PC-3 (cell line): ENCODE measurements at places on chromosomes 12 and 14.

GRCh38 chr12:128644664-128645296, 179.0 kb downstream of the SLC15A4 start:
- DNase-seq, result peak; percentile 45

- DNase-seq, result no peak
Observed at GRCh38 chr14:52545584-52546317, 6.6 kb downstream of the TXNDC16 start.

DNA sequence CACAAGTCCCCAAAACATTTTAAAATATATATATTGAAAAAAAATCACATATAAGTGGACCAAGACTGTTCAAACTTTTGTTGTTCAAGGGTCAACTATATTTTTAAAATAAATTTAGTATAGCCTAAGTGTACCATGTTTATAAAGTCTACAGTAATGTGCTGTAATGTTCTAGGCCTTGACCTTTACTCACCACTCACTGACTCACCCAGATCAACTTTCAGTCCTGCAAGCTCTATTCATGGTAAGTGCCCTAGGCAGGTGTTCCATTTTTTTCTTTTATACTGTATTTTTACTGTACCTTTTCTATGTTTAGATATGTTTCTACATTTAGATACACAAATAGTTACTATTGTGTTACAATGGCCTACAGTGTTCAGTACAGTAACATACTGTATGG, 23.4 kb upstream of the TMTC1 start:
- peak; percentile 84 for DNase-seq

DNA sequence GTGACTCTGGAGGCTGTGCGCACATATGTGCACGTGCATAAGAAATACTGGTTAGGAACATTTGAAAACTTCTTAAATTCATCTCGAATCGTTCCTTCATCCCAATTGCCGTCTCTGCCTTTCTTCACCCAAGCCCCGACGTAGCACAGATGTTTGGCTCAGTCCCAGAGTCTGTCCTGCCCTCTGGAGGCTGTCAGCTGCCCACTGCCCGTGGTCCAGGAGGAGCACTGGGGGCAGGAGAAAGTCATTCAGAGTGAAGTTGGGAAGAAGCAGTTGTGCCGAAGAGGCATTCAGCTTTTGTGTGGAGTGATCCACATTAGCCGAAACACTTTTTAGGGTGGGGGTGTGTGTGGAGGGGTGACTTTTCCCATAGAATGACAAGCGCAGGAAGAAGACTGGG, 124.9 kb downstream of the TSPAN9 start:
- no peak for DNase-seq

GRCh38 chr14:102262929-102263462, 42.0 kb downstream of the MOK start:
- peak; percentile 96 for DNase-seq

- peak; percentile 35 for DNase-seq
Observed at GRCh38 chr12:103586132-103586531, 941 bp upstream of the STAB2 start.

- DNase-seq, result peak; percentile 41
Observed at GRCh38 chr12:83389237-83389996, 702.7 kb downstream of the TMTC2 start.

DNA sequence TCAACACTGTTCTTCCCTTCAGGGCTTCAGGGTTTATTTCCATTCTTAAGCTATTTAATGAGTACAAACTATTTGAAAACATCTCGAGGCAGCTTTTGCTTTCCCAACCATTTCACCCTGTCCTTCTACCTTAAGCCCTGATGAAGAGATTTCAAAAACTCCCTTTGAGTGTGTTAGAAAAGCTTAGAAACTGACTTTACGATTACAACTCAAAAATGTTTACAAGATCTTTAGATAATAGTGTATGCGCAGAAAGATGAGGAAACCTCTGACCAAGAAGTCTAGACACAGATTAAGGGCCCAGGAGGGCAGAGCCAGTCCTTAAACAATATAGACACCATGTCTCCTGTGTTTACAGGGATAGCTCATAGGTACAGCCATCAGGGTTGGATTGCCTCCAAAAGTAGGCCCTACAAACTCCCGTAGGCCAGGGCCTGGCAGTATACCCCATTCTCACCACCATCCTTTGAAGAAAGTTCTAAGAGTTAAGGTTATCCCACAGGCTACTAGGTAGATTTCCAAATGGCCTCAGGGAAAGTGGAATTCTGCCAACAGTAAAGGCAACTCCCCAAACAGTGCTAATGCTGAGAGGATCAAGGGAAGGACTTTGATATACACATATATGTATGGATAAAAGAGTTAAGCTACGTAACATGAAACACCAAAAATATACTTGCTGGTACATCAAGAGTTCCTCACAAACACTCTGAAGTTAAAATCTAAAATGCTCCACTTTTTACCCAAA, 11.4 kb upstream of the SOS2 start:
- peak; percentile 42 for DNase-seq

DNA sequence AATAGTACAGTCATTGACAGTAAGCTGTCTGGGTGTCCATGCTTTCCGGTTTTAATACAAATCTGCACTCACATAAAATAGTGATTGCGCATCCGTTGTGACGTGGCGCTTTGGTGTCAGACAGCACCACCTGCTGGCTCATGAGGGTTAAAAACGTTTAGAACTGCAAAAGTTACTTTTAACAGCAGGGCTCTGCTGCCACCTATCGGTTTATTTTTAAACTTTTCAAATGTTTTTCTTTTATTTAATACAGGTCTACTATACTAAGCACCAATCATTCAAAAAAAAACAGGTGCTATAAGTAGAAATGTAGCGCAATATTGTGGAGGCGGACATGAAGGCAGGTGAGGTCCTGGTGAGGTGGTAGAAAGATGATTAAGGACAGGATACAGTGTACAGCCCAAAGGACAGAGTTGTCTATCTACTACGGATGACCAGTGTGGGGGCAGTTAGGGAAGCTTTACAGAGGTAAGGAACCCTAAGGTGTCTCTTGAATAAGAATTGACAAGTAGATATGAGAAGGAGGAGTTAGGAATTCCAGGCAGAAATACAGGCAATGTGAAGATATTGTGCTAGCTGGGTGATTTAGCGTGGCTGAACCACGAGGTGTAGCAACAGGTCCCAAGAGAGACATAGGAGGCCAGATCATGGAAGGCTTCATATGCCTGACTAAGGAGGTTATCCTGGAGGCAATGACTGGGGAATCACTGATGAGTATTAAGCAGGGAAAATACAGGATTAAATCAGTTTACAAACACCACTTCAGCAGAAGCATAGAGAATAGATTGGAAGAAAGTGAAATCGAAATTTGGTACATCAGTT, 91.5 kb upstream of the PRB2 start:
- peak; percentile 86 for DNase-seq

GRCh38 chr12:40597133-40597532, 95.1 kb upstream of the CNTN1 start:
- no peak for DNase-seq

GRCh38 chr12:121575952-121576625, 4.7 kb downstream of the KDM2B start:
- no peak for DNase-seq

- no peak for DNase-seq
Observed at GRCh38 chr14:103540821-103541708, 12.1 kb downstream of the TRMT61A start.

DNA sequence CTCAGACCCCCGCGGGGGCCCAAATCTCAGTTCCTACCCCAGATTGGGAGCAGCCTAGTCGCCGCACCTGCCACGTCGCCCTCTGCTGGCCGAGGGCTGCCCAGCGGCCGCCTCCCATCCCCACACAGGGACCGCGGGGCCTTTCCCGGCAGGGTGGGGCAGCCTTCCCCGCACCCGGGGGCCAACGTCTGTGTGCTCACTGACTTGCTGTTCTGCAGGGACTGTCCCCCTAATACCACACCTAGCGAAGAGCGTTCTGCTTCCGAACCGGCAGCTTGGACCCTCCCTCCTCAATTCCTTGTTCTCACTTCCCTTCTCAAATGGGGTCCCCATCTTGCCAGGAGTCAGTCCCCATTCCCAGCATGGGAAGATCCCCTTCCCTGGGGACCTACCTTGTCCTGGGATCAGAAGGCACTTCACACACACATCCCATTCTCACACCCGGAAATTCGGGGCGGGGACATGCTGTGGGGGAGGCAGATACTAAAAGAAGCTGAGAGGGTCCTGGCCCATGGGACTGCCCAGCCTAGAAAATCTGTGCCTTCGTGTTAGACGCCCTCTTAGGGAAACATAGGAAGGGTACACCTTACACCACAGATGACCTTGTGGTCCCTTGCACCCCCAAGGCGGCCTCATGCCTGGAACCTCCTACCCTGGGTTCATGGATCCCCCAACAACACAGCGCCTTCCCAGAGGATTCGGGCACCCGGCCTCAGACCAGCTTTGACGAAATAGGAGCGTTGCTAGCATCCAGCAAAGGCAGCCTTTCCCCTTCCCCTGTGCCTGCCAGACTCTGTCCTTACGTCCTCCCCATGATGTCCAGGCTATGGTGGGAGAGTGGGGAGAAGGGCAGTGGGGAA, 16.4 kb downstream of the ACVRL1 start:
- peak; percentile 22 for DNase-seq

DNA sequence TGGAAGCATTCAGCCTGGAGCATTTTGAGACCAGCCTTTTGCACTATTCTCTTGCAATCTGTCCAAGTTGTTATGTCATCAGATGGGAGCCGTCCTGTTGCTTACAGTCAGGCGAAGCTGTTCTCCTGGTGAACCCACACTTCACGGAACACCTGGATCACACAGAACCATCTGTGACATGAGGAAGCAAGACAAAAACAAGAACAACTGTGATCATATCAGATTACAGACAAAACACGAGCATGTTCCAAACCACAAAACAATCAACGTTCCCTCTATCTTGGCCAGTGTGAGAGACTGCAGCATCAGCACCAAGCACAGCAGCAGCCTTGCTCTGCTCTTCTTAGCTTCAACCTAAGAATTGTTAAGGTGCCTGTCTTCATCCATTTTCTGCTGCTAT, 180.5 kb upstream of the SFSWAP start:
- DNase-seq, result no peak

DNA sequence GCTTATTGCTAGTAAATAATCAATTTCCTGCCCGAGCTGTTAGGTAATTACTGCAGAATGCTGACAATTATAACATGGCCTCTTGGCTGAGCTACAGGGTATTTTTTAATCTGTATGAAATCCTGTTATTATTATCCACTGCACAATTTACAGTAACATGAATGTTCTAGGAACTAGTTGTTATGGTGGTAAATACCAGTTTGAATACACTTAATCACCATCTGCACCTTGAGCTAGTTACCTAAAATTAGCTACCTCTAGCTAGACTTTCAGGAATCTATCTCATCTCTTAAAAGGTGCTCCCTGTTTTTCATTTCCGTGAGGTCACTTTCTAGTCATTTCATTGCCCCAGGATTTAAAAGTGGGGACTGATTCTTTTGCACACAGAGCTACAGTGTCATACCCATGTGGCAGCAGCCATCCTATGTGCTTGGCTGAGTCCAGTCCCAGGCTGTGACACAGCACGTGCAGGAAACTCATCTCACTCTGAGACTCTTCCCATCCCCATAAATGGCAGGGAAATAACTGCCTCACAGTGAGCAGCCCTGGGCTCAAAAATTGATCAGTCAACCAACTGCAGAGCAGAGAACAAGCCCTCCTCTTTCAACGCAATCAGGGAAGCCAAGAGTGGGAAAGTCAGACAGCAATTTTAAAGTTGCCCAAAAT, 37.6 kb downstream of the DCP1B start:
- DNase-seq, result no peak

- DNase-seq, result peak; percentile 49
Observed at GRCh38 chr12:10366875-10367274, 23.0 kb downstream of the KLRK1 start.

GRCh38 chr14:54642801-54643695, 76.1 kb downstream of the SAMD4A start:
- DNase-seq, result peak; percentile 46

DNA sequence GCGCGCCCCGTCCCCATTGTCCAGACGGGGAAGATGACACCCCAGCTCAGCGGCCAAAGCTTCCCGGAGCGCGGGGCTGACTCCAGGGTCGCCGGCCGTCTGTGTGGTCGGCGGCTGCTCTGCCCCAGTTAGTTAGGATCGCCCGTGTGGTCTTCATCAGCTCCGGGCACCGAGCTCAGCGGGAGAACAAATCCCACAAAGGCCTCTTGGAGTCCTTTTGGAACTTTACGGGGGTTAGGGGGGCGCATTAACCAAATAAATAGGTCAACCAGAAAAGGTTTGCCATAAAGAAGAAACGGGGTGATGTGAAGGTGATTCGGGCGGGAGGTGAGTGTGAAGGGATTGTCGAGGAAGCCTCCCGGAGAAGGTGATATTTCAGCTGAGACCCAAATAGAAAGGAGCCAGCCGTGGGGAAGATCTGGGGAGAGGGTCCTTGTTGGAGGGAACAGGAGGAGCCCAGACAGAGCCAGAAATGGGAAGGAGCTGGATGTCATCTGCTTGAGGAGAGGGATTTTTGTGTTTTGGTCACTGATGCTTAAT, 697 bp downstream of the ATP6V0A2 start:
- DNase-seq, result no peak

GRCh38 chr12:27434673-27435565, 11.6 kb upstream of the SMCO2 start:
- peak; percentile 33 for DNase-seq

GRCh38 chr12:50862316-50862715, 19.6 kb downstream of the TMPRSS12 start:
- DNase-seq, result peak; percentile 78

GRCh38 chr12:53572134-53572758, 53.9 kb downstream of the ATF7 start:
- DNase-seq, result no peak

DNA sequence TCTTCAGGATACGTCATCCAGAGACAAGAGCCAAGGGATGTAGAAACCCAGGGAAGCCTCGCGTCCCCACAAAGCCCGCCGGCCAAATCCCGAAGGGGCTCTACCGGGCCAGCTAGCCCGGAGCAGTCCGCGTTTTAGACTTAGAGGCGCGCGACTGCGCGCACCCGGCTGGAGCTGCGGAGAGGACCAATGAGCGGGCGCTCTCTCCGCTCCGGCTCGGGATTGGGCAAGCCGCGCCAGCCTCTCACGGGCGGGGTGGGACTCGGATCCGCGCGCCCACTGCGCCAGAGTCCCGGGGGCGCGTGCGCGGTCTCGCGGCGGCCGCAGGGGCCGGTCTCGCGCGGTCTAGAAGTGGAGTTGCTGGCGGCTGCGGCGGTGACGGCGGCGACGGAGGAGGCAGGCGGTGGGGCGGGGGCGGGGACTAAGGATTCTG, 241 bp upstream of the PALS1 start:
- peak; percentile 98 for DNase-seq

GRCh38 chr14:52060080-52060479, 8.8 kb downstream of the NID2 start:
- no peak for DNase-seq

- peak; percentile 4 for DNase-seq
Observed at GRCh38 chr12:6115389-6115788, 9.1 kb downstream of the VWF start.
